ENCODE measurements at places on chromosomes 16 and 17. TPM values are rescaled to one million over a fixed set of nuclear protein-coding genes. Genes with fewer than 3 reads are reported as not detected.

GRCh38 chr17:55398689-55399088, 22.9 kb downstream of the MMD start:
- H3K4me1 ChIP-seq: no peaks in the 10 kb centered on the region
- no peaks in the 10 kb centered on the region for H3K27me3 ChIP-seq
- H3K27ac ChIP-seq: no peak overlapping the region
- H3K36me3 ChIP-seq: peaks cover 6% of the 10 kb centered on the region

DNA sequence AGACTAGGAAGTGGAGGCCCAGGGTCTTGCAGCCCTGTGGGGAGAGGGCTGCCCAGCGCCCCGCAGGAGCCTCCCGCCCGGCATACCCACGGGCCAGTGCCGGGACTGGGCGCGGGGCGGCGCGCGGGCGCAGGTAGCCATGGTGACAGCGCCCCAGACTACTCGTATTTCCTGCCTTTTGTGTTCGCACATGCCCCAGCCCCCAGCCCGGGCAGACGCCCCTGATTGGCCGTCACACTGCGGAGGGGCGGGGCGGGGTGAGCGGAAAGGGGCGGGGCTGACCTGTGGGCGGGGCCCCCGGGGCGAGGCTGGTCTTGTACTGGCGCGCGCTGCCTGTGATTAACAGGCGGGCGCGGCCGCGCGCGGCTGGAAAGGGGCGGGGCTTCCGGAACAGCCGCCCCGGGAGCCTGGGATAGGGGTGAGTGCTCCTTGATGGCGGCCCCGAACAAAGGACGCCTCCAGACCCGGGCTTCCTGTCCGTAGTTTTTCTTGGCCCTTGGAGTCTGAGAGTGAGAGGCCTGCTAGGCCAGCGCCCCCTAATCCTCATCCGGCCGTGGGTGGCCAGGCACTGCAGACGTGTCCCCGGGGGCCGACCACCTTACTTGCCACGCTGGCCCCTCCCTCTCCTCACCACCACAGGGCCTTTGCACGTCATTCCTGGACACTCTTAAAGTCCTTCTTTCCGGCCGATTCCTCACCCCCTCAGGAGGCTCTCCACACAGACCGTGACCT, 71.0 kb downstream of the RAI1 start:
- no peaks in the 10 kb centered on the region for H3K36me3 ChIP-seq
- peak overlapping the region; percentile 97 for H3K27ac ChIP-seq
- no peaks in the 10 kb centered on the region for H3K27me3 ChIP-seq

DNA sequence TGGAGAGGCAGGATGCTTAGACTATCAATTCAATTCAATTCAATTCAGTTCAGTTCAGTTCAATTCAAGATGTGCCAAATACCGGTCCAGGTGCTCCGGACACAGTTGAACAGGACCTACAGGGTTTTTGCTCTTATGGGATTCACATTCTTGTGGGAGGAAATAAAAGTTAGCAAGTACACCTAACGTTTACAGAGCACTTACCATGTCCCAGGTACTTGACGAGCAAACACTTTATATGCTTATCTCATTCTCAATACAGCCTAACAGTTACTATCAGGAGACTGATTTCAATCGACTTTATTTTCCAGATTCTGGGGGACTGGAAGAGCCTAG, 467 bp upstream of the GDE1 start:
- H3K4me1 ChIP-seq: peaks cover 54% of the 10 kb centered on the region
- H3K27ac ChIP-seq: peak overlapping the region; percentile 87
- DNase-seq: no peak
- H3K4me3 ChIP-seq: peak overlapping the region; percentile 89
- no peaks in the 10 kb centered on the region for H3K27me3 ChIP-seq
- H3K36me3 ChIP-seq: peaks cover 4% of the 10 kb centered on the region

GGA2 gene
- total RNA-seq: 64.6 TPM

GRCh38 chr17:6163612-6164333, 93.6 kb downstream of the WSCD1 start:
- H3K4me1 ChIP-seq: peaks cover 7% of the 10 kb centered on the region
- DNase-seq: no peak
- no peak overlapping the region for H3K27ac ChIP-seq
- H3K4me3 ChIP-seq: no peak overlapping the region
- H3K36me3 ChIP-seq: no peaks in the 10 kb centered on the region

NACA2 gene
- total RNA-seq: not detected

- no peak overlapping the region for H3K4me3 ChIP-seq
- H3K27me3 ChIP-seq: no peaks in the 10 kb centered on the region
- H3K4me1 ChIP-seq: peaks cover under 1% of the 10 kb centered on the region
Measured at GRCh38 chr17:17345294-17345597, 42.1 kb downstream of the NT5M start.

DNA sequence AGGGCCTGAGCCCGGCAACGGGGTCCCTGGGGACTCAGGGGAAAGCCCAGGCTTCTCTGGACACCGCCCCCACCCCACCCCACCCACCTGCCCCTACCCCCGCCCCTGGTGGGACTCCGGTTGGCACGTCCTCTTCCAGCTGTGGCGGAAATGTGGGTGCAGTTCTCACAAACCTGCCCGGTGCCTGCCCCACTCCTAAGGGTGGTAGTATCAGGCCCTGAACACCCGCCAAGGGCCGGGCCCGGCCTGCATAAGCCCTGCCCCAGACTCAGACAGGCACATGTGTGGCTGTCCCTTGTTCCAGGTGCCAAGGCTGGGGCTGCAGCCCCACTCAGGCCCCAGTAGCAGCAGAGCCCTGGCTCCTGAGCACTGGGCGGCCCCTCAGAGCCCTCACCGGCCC, 58.1 kb downstream of the ACTG1 start:
- H3K4me3 ChIP-seq: no peak overlapping the region
- peaks cover 1% of the 10 kb centered on the region for H3K36me3 ChIP-seq
- H3K27me3 ChIP-seq: no peaks in the 10 kb centered on the region
- no peak overlapping the region for H3K27ac ChIP-seq
- DNase-seq: no peak

GRCh38 chr17:78323826-78324390, 36.0 kb downstream of the SOCS3 start:
- H3K4me3 ChIP-seq: peak overlapping the region; percentile 62
- no peaks in the 10 kb centered on the region for H3K36me3 ChIP-seq
- no peak for DNase-seq

DNA sequence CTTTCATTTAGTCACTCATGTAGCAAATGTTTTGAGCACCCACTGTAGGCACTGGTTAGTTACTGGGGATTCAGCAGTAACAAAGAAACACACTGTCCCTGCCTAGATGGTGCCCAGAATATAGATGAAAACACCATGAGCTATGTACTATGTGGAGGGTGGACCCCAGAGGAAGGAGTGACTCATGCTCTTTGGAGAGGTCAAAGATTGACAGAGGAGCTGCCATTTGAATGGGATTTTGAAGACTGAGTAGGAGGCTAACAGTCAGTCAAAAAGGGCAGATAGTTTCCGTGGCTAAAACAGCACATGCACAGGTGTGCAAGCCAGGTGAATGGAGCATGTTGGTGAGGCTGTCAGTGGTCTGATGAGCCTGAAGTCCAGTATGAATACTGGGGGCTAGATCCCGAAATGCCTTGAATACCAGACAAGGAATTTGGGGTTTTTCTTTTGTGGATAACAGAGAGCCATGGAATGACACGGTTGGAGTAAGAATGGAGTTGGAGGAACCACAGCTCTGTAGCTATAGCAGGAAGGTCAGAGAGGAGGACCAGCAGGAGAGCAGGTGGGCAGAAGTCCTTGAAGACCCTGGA, 6.1 kb downstream of the IL21R start:
- peaks cover 10% of the 10 kb centered on the region for H3K4me1 ChIP-seq
- no peaks in the 10 kb centered on the region for H3K36me3 ChIP-seq
- DNase-seq: no peak
- H3K4me3 ChIP-seq: no peak overlapping the region
- H3K27me3 ChIP-seq: peaks cover 23% of the 10 kb centered on the region
- no peak overlapping the region for H3K27ac ChIP-seq

LRRC37A gene
- 3.5 TPM for total RNA-seq

SLC16A6 gene
- 2.7 TPM for total RNA-seq

GRCh38 chr16:57567691-57568090, 25.2 kb downstream of the ADGRG5 start:
- no peaks in the 10 kb centered on the region for H3K27me3 ChIP-seq
- DNase-seq: peak; percentile 81
- no peak overlapping the region for H3K27ac ChIP-seq
- H3K4me3 ChIP-seq: no peak overlapping the region
- H3K36me3 ChIP-seq: no peaks in the 10 kb centered on the region

- H3K4me1 ChIP-seq: peaks cover 35% of the 10 kb centered on the region
- H3K4me3 ChIP-seq: no peak overlapping the region
- H3K27me3 ChIP-seq: no peaks in the 10 kb centered on the region
- DNase-seq: no peak
- peak overlapping the region; percentile 77 for H3K27ac ChIP-seq
- H3K36me3 ChIP-seq: peaks cover 3% of the 10 kb centered on the region
Measured at GRCh38 chr17:20207262-20207985, 198.3 kb downstream of the SPECC1 start.

- no peak for DNase-seq
- H3K27me3 ChIP-seq: no peaks in the 10 kb centered on the region
- H3K36me3 ChIP-seq: no peaks in the 10 kb centered on the region
- H3K4me3 ChIP-seq: no peak overlapping the region
- no peak overlapping the region for H3K27ac ChIP-seq
- H3K4me1 ChIP-seq: peaks cover 15% of the 10 kb centered on the region
Measured at GRCh38 chr16:46618516-46618915, 2.7 kb downstream of the SHCBP1 start.

GRCh38 chr16:76441876-76442275, 164.7 kb downstream of the CNTNAP4 start:
- H3K36me3 ChIP-seq: no peaks in the 10 kb centered on the region
- H3K27me3 ChIP-seq: no peaks in the 10 kb centered on the region
- H3K4me3 ChIP-seq: no peak overlapping the region
- H3K27ac ChIP-seq: no peak overlapping the region

DNA sequence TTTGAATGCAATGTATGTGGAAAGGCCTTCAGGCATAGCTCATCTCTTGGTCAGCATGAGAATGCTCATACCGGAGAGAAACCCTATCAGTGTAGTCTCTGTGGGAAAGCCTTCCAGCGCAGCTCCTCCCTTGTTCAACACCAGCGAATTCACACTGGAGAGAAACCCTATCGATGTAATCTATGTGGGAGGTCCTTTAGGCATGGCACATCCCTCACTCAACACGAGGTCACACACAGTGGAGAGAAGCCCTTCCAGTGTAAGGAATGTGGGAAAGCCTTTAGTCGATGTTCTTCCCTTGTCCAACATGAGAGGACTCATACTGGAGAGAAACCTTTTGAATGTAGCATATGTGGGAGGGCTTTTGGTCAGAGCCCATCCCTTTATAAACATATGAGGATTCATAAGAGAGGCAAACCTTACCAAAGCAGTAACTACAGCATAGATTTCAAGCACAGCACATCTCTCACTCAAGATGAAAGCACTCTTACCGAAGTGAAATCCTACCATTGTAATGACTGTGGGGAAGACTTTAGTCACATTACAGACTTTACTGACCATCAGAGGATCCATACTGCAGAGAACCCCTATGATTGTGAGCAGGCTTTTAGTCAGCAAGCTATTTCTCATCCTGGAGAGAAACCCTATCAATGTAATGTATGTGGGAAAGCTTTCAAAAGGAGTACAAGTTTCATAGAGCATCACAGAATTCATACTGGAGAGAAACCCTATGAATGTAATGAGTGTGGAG, 24.7 kb downstream of the ZFP90 start:
- no peaks in the 10 kb centered on the region for H3K27me3 ChIP-seq
- DNase-seq: no peak
- peaks cover 73% of the 10 kb centered on the region for H3K36me3 ChIP-seq
- H3K4me1 ChIP-seq: no peaks in the 10 kb centered on the region
- H3K4me3 ChIP-seq: no peak overlapping the region
- H3K27ac ChIP-seq: no peak overlapping the region

GRCh38 chr17:69812240-69812837, 262.7 kb upstream of the KCNJ16 start:
- H3K27me3 ChIP-seq: no peaks in the 10 kb centered on the region
- no peak for DNase-seq
- no peak overlapping the region for H3K27ac ChIP-seq
- no peak overlapping the region for H3K4me3 ChIP-seq
- no peaks in the 10 kb centered on the region for H3K4me1 ChIP-seq

EPN3 gene
- not detected for total RNA-seq

DNA sequence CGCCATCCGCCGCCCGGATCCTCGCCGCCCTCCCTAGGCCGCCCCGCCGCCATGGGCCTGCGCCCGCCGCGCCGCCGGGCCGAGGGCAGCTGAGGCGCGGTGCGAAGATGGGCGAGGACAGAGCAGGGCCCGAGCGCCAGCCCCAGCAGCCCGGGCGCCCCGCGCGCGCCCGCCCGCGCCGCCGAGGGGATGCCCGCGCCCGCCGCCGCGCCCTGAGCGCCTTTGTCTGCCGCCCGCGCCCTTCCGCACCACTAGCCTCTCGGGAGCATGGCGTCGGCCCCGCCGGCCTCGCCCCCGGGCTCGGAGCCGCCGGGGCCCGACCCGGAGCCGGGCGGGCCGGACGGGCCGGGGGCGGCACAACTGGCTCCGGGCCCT, 278 bp downstream of the RAB11FIP3 start:
- peak overlapping the region; percentile 93 for H3K27ac ChIP-seq
- peak overlapping the region; percentile 80 for H3K4me3 ChIP-seq
- peaks cover 7% of the 10 kb centered on the region for H3K36me3 ChIP-seq

NSF gene
- 48.0 TPM for total RNA-seq

GP2 gene
- total RNA-seq: not detected

- H3K36me3 ChIP-seq: no peaks in the 10 kb centered on the region
- H3K4me1 ChIP-seq: peaks cover 2% of the 10 kb centered on the region
- H3K4me3 ChIP-seq: no peak overlapping the region
- DNase-seq: no peak
- H3K27ac ChIP-seq: no peak overlapping the region
Measured at GRCh38 chr17:46984892-46985291, 5.8 kb upstream of the RPRML start.

TBC1D3G gene
- not detected for total RNA-seq

GRCh38 chr17:50816771-50817751, 18.3 kb upstream of the WFIKKN2 start:
- peaks cover 37% of the 10 kb centered on the region for H3K27me3 ChIP-seq
- peaks cover 5% of the 10 kb centered on the region for H3K4me1 ChIP-seq
- H3K27ac ChIP-seq: no peak overlapping the region
- no peaks in the 10 kb centered on the region for H3K36me3 ChIP-seq

DNA sequence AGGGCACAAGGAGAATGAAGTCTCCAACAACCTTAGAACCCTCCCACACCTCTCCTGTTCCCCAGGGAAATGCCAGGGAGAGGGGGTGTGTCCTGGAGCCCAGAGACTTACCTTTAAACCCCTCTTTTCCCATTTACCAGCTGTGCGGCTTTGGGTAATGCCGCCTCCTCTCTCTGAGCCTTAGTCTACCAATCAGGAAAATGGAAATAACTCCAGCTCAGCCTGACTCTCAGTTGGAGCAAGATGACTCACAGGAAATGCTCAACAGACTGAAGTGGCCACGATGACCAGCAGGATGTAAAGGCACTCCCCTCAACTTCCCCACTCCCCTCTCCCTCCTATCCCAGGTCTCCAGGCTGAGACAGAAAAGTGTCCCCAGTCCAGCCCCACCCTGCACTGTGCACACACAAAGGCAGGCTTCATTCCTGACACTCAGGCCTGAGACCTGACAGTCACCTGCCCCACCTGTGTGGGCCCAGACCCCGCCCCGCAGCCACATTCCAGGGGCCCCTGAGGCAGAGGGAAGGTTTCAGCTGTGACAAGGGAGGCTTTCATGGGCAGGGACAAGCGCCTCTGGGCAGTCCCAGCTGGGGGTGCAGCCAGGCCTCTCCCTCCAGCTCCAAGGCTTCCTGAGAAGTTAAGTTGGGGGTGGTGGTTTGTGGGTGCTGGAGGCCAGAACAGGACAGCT, 3.0 kb upstream of the KRT15 start:
- no peak overlapping the region for H3K4me3 ChIP-seq
- peaks cover 12% of the 10 kb centered on the region for H3K4me1 ChIP-seq
- H3K27me3 ChIP-seq: no peaks in the 10 kb centered on the region
- no peak overlapping the region for H3K27ac ChIP-seq
- no peaks in the 10 kb centered on the region for H3K36me3 ChIP-seq
- DNase-seq: no peak
